Suprapubic skin (tissue), 4 donors: ENCODE measurements at places on chromosomes 5 and 9. TPM values are rescaled to one million over a fixed set of nuclear protein-coding genes. Genes with fewer than 3 reads are reported as not detected.

The SPARC gene
- 265 TPM for total RNA-seq

The RORB gene
- total RNA-seq = 0.36 TPM

The ADAMTS2 gene
- 3.5 TPM for total RNA-seq

The MRPS30 gene
- 77.7 TPM for total RNA-seq

The NDUFS6 gene
- total RNA-seq = 38.9 TPM

The CSF2 gene
- not detected for total RNA-seq

The KCNMB1 gene
- 1.3 TPM for total RNA-seq

The SHOC1 gene
- 1.2 TPM for total RNA-seq

The SPINK5 gene
- 253 TPM for total RNA-seq

The CCNO gene
- total RNA-seq = 2.3 TPM

The LCN9 gene
- not detected for total RNA-seq

The UGT3A1 gene
- total RNA-seq = not detected

The DIMT1 gene
- total RNA-seq = 17.3 TPM

The VLDLR gene
- total RNA-seq = 1.1 TPM

The SLC6A7 gene
- not detected for total RNA-seq

The GPBP1 gene
- 66.4 TPM for total RNA-seq

The PCDHGA4 gene
- total RNA-seq = 2.0 TPM

The RNF183 gene
- total RNA-seq = 2.0 TPM

The SH3PXD2B gene
- 29.1 TPM for total RNA-seq

The SLC6A19 gene
- not detected for total RNA-seq

The ANKRD31 gene
- not detected for total RNA-seq

The PPIC gene
- total RNA-seq = 9.3 TPM

The PGGT1B gene
- 11.4 TPM for total RNA-seq

The CDH9 gene
- total RNA-seq = not detected

The NAIP gene
- total RNA-seq = 8.5 TPM

The CAAP1 gene
- 17.8 TPM for total RNA-seq

The QRFP gene
- total RNA-seq = not detected

The ZNF483 gene
- 1.7 TPM for total RNA-seq

The ITK gene
- total RNA-seq = 3.5 TPM

The ABO gene
- 10.6 TPM for total RNA-seq

The PRRX2 gene
- total RNA-seq = 11.1 TPM

The VCAN gene
- total RNA-seq = 22.8 TPM
